Activated T-cell treated with anti-CD3 and anti-CD28 coated beads, Interleukin-2, amount 50 U/mL, for 4 hours (primary cell): ENCODE measurements at places on chromosomes 3 and 15.
A peak's percentile ranks its signal among the peaks of the same experiment; 100 is the strongest.

DNA sequence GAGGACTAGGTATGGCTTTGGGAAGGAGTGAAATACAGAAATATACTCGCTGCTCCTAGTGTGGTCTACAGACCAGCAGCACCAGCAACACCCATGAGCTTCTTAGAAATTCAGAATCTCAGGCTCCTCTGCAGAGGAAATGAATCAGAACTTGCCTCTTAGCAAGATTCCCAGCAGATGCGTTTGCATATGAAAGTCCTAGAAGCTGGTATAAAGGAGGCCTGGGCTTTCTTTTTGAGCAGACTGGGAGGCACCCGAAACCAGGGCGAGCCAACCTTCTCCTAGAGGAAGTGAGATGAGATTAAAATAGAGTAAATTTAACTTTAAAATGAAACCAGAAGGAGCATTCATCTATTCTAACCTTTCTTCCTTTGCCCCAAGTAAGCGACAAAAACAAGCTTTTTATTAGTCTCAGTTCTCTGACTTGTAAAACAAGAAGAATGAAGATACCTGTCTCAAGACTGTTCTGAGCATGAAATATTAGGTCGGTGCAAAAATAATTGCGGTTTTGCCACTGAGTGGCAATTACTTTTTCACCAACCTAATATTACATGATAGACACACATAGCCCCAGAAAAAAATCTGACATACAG, 140.0 kb downstream of the PDZRN3 start:
- DNase-seq, result no peak

DNA sequence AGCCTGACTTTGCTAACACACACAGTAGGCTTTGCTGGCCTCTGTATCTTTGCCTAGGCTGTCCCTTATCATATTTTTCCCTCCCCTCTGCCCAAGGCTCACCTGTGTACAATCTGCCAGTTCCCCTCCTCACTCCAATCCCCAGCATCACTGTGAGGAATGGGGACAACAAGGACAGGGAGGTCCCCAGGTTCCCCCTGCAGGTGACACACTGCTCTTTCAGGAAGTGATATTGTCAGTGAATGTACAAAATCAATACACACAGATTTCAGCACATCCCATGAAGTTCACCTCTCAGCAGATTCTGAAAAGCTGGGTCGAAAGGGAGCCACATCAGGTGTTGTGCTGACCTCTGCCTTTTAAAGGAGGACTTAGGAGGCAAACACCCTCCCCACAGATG, 177.5 kb downstream of the RAB11A start:
- DNase-seq, result no peak

DNA sequence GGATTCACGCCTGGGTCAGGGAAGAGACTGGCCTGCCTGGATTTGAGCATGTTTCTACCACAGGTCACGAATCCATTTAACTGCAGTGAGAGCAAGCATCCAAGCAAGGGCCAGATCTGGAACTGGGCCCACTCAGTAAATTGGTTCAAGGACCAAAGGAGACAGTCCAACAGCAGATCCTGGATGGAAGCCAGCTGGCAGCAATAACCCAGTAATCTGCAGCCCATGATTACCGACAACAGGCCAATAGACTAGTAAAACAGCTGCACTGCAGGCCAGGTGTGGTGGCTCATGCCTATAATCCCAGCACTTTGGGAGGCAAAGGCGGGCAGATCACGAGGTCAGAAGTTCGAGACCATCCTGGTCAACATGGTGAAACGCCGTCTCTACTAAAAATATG, 11.8 kb downstream of the SAMD7 start:
- no peak for DNase-seq

DNA sequence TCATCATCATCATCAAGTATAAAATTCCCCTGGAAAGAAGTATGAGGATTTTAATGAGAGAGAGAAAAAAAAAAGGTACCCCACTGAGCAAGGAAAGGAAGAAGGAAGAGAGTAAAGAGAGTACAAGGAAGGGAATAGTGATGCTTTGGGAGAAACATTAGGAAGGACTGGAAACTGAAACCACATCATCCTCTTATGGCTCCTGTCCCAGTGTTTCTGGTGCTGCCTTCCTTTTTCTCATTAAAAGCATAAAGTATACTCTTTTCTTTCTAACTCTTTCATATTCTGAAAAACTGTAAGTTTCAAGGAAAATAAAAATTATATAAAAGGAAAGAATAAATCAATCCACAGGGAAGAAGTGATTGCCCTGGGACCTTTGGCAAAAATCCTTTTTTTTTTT, 616.4 kb upstream of the CBLB start:
- no peak for DNase-seq

DNA sequence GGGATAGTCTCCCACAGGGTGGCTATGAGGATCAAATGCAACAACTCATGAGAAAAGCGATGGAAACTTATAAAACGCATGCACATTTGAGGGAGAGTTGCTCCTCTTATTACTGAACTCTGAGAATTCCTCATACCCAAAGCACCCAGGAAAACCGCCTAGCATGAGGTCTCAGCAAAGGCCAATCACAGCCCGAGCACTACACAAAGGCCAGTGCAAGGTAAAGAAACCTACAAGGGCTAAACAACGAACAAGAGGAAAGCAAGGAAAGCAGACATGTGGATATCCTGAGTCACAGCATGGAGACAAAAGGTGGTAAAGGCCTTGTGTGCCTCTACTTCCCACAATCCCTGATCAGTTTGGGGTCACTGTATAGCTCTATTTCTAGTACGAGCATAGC, 7.1 kb downstream of the RAB43 start:
- no peak for DNase-seq

DNA sequence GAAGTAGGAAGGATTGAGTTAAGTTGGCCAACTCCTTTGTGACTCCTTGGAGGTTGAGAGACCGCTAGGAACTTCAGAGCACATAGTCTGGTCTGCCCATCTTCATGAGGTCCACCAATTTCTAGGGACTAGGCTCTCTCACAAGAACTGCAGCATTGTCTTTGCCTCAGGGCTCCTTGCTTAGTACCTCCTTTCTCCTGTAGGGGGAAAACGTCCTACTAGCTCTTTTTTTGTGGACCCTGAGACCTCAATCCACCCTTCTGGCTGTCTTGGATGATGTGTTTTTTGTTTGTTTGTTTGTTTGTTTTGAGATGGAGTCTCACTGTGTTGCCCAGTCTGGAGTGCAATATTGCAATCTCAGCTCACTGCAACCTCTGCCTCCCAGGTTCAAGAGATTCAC, 21.6 kb downstream of the REC114 start:
- DNase-seq, result no peak

DNA sequence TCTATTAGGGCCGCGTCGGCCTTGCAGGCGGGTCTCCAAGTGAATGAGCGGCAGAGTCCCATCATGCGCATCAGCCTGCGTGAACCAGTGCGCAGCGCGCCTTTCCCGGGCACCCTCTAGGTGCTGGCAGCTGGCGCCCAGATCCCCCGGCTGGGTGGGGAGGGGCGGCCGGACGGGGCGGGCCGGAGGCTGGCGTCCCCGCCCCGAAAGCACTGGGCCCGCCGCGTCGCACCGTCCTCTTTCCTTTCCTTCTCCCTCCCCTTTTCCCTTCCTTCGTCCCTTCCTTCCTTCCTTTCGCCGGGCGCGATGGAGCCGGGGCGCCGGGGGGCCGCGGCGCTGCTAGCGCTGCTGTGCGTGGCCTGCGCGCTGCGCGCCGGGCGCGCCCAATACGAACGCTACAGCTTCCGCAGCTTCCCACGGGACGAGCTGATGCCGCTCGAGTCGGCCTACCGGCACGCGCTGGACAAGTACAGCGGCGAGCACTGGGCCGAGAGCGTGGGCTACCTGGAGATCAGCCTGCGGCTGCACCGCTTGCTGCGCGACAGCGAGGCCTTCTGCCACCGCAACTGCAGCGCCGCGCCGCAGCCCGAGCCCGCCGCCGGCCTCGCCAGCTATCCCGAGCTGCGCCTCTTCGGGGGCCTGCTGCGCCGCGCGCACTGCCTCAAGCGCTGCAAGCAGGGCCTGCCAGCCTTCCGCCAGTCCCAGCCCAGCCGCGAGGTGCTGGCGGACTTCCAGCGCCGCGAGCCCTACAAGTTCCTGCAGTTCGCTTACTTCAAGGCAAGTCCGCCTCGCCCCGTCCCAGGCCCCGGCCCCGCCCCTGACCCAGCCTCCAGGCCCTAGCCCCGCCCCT, at the start of gene CRTAP:
CRTAP (plus strand) TSS at position 243 of the 850 bp plus-strand sequence; CDS start at position 307, 64 bp downstream.
- DNase-seq, result peak; percentile 78

GRCh38 chr3:27730774-27731659, 8.9 kb upstream of the EOMES start:
- no peak for DNase-seq

GRCh38 chr15:42062284-42062806, 32.0 kb downstream of the PLA2G4D start:
- no peak for DNase-seq

DNA sequence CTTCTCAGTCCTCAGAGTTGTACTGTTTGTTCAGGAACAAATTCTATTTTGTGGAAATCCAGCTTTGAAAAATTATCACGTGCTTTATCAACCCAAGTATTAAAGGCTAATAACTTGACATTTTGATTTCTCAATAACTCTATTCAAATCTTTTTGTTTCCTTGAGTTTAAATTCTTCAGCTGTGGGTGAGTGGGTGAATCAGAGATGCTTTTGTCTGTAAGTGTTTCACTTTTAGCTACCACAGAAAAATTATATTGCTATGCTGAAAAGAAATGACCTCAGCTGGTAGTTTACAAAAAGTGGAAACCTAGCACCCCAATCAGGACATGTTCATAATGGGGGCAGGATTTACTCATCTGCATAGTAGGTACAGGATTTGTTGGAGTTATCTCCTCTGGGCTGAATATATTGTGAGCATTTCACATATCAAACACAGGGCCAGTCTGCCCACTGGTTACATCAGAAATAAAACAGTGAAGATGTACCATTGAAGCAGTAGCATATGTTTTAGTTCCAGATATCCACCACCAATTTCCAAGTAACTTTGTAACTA, 30.5 kb downstream of the MINDY4B start:
- no peak for DNase-seq

DNA sequence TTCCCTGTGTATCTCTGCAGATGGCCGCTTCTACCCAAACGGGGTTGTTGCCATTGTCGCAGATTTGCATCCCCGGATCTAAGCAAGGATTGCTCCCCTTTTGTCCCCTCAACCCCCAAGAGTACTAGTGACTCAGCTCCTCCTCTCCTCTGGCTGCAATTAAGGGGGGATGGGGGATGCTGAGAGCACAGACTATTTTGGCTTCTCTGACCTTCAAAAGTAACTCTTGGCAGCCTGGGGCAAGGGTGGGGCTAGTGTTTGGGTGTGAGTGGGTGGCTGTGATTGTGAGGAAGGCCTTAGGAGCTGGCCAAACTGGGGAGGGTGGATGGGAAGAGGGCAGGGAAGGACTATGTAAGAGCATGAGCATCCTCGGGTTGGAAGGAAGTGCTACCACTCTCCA, 1.2 kb upstream of the MAP1A start:
- no peak for DNase-seq

- DNase-seq, result no peak
Measured at GRCh38 chr3:126354776-126355175, 2.4 kb downstream of the KLF15 start.

DNA sequence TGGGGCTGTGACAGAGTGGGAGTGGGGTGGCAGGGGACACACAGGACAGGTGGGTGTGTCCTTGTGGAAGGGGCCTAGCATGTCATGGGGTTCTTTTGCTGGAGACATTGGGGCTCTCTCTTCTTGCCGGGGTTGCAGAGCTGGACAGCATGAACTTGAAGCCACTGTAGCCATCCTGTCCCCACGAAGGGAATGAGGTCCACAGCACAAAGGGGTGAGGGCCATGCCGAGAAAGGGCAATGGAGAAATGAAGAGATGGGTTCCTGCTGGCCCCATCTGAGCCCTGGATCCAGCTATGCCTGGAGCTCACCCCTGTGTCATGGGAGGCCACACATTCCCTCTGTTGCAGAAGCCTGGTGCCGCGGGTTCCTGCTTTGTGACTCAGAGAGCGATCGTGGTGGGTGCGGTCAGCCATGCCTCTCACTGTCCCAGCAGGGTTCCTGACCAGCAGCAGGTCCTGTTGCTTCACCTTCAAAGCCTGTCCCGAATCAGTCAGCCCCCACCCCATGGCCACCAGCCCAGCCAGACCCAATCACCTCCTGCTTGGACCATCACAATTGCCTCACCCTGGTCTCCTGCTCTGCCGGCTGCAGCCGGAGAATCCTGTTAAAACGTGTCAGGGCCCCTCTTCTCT, 50.0 kb downstream of the DNAJB8 start:
- no peak for DNase-seq

GRCh38 chr3:101720851-101721840, 3.3 kb upstream of the CEP97 start:
- DNase-seq, result no peak

GRCh38 chr3:31522152-31522551, 10.6 kb upstream of the STT3B start:
- DNase-seq, result no peak

- no peak for DNase-seq
Measured at GRCh38 chr15:60899322-60899966, 329.7 kb downstream of the RORA start.

DNA sequence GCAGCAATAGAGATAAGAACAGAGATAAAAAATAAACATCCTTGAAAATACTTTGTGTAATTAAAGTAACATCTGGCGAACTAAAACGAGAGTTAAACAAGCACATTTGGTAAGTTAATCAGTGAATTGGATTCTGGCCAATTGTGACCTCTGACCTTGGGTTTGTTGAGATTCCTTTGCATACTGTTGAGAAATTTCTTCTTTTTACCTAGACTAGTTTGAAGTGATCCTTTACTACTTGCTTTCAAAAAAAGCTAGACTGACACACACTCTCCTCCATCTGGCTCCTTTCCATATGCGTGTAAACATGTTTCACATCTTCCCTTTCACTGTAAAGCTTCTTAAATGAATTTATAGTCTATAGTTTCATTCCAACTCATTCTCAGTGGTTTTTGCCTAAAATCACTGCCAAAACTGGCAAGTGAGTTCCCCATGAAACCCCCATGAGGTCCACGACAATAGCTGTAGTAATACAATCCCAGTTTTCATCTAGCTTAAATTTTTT, 17.3 kb upstream of the GBE1 start:
- DNase-seq, result no peak

- no peak for DNase-seq
Measured at GRCh38 chr3:171133337-171133736, 106.8 kb upstream of the SLC2A2 start.

GRCh38 chr15:40240619-40241221, 1.9 kb downstream of the PAK6 start:
- no peak for DNase-seq
